Stimulated activated CD8-positive, alpha-beta memory T cell treated with anti-CD3 and anti-CD28 coated beads, Interleukin-4, amount 100 ng/mL, for 4 hours (primary cell): ENCODE measurements at places on chromosomes 7 and 10.

DNA sequence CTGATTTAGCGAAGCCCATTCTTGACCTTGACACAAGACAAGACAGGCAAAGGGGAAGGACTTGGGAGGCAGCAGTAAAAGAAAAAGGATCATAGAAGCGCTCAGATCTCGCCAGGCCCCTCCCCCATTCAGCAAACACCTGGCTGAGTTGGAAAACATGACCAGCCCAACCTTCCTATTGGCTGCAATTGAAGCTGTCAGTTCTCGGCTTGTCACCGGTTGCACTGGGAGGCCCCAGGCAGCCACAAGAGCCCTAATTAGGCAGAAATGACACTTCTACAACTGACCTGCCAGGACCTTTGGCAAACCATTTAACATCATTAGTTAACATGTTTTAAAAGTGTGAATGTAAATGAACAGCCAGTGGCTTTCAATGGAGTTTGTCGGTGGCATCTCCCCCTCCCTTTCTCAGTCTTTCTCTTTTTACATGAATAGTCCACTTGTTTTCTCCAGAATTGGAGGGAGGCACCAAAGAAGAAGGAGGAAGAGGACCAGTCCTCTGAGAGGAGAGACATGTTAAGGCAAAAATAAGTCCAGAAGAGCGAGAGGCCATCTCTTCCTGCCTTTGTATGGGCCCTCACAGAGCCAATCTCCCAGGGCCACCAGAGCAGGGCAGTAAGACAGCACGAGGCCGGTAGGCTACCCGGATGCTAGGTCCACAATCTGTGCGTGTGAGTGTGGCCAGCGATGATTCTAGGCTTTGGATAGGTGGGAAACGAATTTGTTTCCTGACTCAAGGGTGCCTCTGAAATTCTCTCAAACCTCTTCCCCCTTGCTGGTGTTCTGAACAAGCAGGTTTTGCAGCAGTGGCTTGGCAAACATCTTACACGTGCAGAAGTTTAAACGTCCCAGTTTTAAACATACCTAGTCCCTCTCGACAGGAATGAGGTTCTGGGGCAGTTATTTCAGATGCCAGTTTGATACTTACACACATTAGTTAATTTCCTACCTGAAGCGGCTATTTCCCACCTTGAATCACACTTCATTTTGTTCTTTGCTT, 15.0 kb upstream of the ENO4 start:
- no peak for DNase-seq

DNA sequence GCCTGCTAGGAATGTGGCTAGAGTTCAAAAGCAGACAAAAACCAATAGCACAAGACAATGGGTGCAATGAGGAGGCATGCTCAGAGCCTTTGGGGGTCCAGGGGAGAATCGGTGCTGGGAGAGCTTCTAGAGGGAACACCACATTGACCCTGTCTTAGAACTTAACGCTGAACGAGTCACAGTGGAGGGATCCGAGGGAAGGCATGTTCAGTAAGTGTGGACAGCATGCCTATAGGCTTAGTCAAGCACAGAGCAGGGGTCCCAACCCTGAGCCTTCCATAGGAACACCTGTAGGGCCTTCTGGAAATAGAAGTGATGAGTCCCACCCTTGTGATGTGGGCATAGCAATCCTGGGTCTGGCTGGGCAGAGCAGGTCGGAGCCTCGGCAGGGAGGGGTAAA, 148.7 kb downstream of the PKD1L1 start:
- DNase-seq = no peak

GRCh38 chr10:47081264-47081663, 170.0 kb downstream of the PTPN20 start:
- no peak for DNase-seq

DNA sequence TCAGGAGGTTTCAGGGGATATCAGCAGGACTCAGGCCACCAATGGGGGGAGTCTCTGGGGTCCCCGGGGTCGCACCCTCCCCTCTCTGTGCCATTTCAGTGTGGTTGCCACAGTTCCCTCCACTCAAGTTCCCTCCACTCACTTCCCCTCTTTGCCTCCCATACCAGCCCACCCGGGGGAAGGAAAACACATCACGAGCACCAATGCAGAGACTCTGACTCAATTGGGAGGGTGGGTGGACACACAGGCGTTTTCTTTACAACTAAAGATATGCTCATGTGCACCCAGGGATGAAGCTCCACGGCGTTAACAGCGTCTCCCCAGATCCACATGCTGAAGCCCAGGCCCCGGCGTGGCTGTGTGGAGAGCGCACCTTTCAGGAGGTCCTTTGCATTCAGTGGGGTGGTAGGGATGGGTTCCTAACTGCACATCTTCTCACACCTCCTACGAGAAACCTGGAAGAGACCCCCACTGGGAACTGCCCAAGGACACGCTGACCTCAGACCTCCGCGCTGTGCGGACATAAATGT, 254.1 kb downstream of the ZMYND11 start:
- no peak for DNase-seq

DNA sequence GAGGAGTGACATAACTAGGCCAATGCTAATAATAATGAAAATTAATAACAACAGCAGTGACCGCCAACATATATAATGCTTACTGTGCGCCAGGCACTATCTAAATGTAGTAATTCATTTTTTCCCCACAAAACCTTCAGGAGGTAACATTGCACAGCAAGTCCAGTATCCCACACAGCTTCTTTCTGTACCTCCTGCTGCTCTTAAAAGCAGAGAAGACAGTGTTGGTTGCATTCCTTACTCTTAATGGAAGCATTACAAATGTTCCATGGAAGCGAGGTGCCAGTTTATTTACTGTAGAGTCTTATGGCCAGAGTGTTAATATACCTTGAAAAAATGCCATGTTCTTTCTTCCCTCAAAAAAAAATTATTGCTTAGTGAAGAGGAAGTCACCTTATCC, 168.2 kb downstream of the LRRC4 start:
- DNase-seq = no peak

DNA sequence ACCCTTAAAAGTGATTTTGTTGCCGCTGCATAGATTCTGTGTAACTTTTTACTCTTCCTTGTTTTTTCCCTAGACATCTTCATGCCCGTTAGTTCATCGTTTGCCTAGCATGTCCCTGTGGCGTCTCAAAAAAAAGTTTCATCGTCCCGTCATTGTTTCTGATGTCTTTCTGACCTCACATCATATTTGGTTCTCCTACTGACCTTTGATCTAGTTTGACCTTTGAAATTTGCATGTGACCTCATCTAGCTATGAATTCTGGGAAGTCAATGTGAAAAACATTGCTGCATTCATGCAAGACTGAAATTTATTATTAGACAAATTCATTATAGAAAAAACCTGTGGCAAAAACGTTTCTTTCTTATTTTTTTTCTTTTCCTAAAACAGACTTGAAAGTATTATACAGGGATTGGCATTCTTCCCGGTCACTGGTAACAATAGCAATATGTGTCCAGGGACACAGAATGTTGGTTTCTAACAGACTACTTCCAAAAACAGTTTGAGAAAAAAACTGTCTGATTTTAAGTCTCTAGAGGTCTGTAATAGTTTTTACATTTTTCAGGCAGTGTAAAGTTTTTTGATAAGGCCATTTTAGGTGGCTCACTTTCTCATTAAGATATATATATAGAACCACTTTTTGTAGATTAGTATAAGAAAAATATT, 280.9 kb downstream of the USP6NL start:
- DNase-seq = no peak

- no peak for DNase-seq
Measured at GRCh38 chr7:106061301-106061979, 50.7 kb downstream of the SYPL1 start.

DNA sequence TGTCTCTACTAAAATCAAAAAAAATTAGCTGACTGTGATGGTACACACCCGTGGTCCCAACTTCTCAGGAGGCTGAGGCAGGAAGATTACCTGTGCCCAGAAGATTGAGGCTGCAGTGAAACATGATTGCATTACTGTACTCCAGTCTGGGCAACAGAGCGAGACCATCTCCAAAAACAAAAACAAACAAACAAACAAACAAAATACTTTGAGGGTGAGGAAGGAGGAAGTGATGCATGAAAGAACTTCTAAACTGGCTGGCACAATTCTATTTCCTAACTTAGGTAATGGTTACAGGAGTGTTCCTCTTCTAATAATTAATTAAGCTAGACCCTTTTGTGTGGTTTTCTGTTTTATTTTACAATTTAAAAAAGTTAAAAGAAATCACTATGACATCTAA, 15.5 kb downstream of the WAPL start:
- DNase-seq = no peak

- DNase-seq = no peak
Measured at GRCh38 chr10:65365878-65366277, 1560.0 kb upstream of the LRRTM3 start.

DNA sequence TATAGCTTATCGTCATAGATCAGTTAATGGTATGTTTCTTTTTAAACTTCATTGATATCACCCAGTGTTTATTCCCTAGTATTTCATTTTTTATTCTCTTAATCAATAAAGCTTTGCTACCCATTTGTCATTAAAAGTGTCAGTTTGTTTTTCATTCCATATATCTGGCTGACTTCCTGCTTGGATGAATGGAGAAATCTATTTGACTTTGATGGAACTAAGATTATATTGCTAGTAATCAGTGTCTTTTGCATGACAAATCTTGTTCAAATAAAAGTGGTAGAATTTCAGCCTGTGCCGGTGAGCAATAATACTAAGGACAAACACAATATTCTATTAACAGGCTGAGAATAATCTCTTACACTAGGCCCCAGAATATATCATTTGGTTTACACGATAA, 203.3 kb downstream of the SEC23IP start:
- no peak for DNase-seq

DNA sequence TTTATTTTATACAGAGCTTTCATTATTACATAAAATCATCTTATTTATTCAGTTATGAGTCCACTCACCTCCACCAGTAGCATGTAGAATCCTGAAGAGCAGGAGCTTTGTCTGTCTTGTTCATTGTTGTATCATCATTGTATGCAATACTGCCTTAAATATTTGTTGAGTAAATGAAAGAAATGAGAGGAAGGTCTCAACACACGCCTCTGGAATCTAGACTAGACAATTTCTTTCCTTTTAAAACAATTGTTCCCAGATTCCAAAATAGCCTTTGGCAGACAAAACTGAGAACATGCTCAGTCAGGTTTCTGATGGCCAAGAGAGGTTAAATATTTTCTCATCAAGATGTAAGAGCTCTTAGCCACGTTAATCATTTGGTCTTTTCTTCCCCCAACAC, 173.1 kb upstream of the AGR3 start:
- no peak for DNase-seq

DNA sequence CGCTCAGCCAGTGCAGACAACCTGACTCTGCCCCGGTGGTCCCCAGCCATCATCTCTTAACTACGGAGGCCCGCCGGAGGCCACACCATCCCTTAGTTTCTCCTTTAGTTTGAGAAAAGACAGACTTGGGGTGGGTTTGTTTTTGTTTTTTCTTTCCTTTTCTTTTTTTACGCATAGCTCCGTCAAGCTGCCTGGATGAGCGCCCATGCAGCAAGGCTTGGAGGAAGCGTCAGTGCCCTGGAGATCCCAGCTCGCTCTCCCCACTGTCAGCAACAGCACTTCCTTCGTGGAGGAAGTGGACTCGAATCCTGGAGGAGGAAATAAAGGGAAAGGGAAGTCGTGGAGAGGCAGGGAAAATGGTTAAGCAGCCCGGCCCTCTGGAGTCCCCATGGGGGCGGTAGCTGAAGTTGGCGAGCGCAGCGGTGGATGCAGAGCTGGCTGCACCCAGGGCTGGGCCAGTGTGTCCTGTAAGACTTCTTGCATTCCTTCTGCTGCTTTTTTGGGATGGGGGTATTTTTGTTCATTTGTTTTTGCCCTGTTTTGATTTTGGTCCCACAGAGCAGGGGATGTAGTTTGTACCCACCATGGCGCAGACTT, 35.9 kb upstream of the GJD4 start:
- no peak for DNase-seq

GRCh38 chr10:125605167-125605566, 77.8 kb downstream of the TEX36 start:
- no peak for DNase-seq

DNA sequence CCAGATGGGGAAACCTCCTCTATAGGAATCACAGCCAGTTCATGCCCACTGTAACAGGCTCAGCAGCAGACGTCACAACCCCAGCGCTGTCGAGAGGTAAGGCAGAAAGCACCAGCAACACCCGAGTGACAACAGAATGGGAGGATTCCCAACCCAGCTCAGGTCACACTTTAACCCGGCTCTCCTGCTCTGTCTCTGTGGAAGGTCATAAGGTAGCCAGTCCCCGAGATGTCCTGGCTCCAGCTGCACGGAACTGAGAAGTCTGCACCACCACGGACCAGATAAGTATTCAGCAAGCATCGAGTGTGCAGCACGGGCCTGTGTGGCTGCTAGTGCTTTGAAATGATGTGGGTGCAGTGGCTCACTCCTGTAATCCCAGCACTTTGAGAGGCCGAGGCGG, 236.7 kb upstream of the TCERG1L start:
- DNase-seq = no peak

DNA sequence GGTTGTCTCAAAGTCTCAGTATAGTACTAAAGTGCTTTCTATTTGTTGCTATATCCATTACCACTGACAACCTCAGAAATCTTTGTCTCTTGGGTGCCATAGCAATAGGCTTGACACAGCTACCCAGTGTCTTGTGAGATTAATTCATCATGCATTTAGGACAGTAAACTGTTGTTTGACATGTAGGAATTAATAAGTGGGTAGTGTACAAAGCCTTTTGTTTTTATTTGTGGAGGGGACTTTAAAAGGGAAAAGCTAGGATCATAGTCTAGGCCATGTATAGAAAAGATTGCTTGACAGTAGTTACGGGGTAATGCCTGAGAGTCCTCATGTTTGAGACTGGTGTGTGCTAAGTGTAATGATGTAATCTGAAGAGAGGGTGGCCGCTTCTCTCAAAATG, 102.6 kb upstream of the AGR3 start:
- DNase-seq = no peak

DNA sequence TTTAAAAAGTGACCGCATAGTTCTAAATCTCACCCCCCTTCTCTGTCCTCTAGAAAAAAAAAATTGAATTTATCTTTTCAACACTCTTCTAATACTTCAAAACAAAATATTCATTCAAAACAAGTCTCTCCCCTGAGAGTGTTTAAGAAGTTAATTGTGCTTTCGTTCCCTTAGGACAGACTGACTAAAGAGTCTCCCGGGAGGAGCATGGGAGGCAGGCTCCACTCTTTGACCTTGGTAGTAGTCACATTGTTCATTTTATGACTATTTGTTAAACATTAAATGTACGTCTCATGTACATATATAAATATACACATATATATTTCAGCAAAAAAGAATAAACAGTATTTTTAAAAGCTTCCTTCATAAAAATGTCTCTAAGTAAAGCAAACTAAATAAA, 35.3 kb upstream of the SPOCK2 start:
- DNase-seq = no peak
